Thoracic aorta (tissue), 2 donors: ENCODE measurements at places on chromosomes 6 and 20. TPM values are rescaled to one million over a fixed set of nuclear protein-coding genes. Genes with fewer than 3 reads are reported as not detected.

Gene TGM3
- total RNA-seq = 0.27 TPM

DNA sequence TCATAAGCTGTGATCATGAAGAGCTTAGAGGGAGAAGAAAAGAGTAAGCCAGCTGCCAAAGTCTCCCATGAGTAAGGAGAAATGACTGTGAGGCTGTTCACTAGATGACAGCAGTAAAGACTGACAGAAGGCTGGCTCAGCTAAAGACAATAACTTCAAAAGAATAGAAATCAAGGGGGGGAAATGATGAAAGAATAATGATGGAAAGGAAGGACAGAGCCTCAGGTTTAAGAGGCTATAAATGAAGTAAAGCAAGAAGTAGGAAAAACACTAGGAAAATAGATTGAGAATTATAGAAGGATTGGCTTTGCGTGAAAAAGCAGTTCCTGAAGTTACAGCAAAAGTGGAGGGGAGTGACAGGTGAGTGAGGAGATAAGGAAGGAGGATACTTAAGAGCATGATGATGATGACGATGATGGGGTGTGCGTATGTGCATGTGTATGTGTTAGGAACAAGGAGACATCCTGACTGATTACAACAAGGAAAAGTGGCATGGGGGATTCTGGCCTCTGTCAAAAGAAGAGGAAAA, 48.2 kb downstream of the HBS1L start:
- no peak for DNase-seq

Gene CUL9
- total RNA-seq = 41.2 TPM

- no peak for DNase-seq
Observed at GRCh38 chr20:8800089-8800488, 268.8 kb upstream of the PLCB4 start.

DNA sequence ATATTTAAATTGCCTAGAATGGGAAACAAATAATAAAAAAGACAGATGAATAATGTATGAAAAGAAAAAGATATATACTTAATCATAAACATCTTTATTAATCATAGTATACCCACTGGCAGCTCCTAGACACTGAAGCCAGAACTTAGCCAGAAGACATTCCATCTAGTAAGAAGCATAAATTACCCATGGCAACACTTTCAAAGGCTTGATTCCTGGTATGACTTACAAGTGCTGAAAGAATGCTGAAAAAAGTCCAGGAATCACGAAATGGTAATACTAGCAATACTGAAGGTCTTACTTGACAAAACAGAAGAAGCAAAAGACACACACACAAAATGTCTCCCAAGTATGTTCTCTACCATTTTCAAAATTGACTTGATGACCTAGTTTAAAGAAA, 38.0 kb downstream of the RWDD2A start:
- DNase-seq = no peak
